Pancreas (tissue), 10 donors: ENCODE measurements at places on chromosomes 16 and 17.

DNA sequence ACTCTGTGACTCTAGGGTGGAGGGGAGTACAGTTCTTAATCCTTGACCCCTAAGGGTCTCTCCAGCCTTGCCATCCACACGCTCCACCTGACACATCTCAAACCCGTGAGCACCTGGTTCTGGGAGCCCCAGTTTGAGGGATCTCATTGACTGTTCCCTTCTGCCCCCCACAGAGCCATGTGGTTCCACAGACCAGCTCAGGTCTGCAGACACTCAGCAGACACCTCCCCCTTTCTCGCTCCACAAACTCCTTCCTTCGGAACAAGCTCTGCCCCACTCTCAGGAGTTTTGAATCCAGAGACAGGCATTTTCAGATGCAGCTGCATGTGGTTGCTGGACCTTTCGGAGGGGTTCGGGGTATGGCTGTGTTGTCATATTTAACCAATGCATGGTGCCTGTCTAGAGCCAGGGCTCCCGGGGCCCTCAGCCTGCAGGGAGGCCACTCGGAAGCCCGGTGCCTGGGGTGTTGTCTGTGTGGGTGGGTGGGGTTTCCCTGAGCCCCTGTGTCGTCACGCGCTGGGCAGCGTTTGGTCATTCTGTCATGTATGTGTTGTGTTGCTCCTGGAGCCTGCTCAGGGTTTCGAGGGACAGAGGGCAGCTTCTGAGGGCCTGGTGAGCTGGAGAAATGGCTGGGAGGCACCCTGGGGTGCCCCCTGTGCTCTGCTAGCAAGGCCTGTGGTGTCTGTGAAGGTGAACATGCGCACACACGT, 99.2 kb upstream of the PLCG2 start:
- DNase-seq = peak; percentile 45

GRCh38 chr16:86529160-86529559, 18.8 kb downstream of the FOXF1 start:
- DNase-seq = no peak

GRCh38 chr16:19172098-19172780, 4.2 kb downstream of the SYT17 start:
- no peak for DNase-seq

GRCh38 chr17:34758718-34759117, 179.3 kb downstream of the TMEM132E start:
- DNase-seq = no peak

DNA sequence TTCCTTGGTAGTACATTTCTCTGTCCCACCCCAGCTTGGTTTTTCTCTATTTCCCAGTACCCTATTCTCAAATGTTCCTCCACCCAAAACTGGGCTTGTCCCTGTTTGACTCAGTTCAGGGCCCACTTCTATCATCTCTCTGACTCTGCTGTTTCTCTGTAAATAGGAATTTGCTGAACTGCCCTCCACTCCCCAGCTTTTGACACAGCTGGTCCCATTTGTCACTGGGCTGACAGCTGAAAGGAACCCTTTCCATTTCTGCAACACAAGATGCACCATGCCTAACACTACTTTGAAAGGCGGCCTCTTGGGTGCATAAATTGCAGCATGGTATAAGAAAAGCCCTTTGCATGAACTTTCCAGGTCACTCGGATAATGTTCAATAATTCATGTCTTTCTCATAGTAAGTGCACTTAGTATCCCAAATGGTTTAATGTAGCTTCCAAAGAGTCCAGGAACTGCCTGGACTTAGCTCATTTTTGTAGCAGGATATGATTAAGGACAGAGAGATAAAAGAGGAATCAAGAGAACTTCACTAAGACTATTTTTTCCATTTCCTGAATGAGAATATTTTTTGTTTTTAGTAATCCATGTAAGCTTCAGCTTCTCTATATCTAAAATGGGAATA, 256.7 kb downstream of the CDH11 start:
- DNase-seq = no peak

DNA sequence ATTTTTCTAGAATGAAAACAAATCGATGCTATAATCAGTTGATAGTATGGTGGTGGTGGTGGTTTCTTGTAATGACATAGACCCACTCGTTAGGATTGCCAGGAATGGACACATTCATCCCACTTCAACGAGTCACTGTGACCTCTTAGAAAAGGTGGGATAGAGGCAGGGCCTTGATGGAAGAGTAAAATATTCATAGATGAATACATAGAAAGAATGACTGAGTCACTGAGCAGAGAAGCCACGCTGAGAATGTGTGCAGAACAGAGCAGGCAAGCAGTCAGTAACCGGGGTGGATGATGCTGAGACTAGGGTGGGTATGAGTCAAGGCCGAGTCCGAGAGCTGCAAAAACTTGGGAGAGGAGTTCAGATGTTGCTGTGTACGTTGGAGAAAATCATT, 129.9 kb downstream of the PITPNC1 start:
- DNase-seq = no peak

DNA sequence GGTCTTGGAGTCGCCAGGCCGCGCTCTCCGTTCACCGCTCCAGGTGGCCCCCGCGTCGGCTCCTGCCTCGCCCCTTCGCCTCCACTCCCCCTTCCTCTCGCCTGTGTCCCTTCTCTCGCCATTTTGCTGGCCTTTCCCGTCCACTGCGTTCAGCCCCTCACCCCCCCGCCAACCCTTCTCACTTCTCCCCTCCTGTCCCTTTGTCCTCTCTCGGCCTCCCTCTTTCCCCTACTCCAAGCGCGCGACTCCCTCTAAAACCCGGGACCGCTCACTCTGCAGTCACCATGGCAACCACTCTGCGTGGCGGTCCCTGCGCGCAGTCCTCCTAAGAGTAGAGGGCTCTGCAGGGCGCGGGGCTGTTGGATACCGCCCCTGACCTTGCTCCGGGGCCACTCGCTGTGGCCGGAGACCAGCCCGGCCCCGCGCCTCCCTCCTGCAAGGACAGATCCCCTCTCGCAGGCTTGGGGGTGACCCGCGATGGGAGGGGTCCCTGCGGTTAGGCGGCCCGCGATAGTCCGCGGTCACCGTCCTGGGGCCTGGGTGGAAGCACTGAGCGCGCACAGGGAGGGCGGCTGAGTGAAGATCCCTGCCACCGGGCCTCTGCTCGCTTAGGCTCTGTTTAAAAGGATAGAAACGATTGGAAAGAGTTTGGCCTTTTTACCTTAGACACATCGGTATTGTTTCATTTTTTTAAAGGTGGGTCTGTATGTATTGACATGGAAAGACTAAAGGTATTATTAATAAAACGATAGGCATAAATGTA, 454 bp downstream of the CCDC40 start:
- peak; percentile 68 for DNase-seq

DNA sequence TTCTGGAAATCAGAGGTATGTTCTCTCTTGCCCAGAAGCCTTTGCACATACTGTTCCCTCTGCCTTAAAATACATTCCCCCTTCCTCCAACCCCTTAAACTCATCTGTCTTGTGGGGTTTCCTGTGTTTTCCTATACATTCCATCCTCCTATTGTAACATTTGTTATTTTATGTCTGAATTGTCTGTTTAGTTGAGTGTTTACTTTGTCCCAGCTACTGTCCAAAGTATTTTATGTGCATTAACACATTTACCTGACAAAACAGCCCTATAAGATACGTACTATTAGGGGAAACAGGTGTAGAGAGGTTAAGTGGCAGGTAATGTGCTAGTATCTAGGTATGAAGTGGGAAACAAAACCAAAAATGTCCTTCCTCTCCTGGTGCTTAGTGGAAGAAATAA, 42.1 kb downstream of the CHCT1 start:
- no peak for DNase-seq

GRCh38 chr17:28130472-28130871, 88.0 kb downstream of the NLK start:
- DNase-seq = no peak

GRCh38 chr17:56887105-56887504, 26.7 kb downstream of the TRIM25 start:
- DNase-seq = no peak

GRCh38 chr16:87832741-87833502, 36.4 kb downstream of the SLC7A5 start:
- no peak for DNase-seq

DNA sequence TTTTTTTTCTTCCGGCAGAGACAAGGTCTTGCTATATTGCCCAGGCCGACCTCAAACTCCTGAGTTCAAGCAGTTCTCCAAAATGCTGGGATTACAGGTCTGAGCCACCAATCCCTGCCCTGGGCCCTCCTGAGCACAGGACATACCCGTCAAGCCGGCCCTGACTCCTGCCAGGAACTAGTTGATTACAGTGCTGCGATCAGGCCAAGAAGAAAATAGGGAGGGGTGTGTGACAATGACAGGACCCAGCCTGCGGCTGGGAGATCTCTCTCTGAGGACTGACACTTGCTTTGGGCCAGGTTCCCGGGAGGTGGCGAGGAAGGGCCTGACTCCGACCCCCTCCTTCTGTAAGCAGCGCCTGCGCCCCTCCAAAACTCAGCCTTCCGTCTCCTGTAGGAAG, 276.6 kb downstream of the MRTFB start:
- DNase-seq = no peak

- no peak for DNase-seq
These were observed 194.0 kb upstream of the CDH5 start for GRCh38 chr16:66172463-66172862.

DNA sequence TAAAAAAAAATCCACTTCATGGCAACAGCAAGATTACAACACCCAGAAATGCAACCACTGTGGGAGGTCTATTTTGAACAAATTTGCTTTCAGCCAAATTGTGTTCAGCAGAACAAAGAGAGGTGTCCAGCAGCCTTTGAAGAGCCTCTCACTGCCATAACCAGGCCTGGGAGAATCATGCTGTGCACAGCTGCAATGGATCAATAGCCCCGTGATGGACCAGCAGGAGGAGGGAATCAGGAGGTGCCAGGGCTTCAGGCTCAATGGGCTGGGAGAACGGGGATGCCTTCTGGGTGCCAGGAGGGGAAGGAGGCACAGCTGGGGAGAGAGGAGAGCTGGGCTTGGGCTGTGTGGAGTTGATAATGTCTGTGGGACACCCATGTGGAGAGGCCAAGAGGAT, 366.2 kb upstream of the EEF2KMT start:
- DNase-seq = no peak

DNA sequence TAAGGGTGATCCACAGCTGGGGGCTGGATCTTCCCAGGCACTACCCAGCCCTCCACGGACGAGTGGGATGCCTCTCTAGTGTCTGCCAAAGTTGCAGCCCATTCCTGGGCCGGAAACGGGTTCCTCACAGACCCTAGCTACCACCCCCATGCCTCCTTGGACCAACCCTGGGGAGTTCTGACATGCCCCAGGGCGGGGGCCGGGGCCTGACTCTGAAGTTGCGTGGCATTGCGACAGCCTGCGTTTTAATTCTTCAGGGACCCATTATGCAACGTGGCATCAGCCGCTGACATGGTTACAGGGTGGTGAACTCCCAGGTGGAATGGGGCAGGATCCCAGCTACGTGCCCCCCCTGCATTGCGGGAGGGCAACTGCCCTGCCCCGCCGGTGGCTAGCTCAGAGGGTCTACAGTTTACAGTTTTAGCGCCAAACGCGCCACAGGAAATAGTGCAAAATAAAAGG, 2.7 kb downstream of the CBX4 start:
- peak; percentile 66 for DNase-seq

DNA sequence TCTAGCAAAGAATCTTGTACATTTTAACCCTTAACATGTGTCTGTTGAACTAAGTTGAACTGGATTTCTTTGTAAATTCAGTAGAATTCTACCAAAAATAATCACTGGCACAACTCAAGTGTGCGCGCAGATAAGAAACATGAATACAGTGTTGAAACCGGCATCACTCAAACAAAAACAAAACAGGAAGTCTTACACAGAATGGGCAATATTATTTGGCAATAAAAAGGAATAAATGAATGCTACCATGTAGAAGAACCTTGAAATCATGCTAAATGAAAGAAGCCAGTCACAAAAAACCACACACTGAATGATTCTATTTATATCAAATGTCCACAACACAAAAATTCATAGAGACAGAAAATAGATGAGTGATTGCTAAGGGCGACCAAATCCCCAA, 102.9 kb upstream of the ZFHX3 start:
- DNase-seq = no peak

GRCh38 chr17:17275971-17276370, 5.1 kb downstream of the COPS3 start:
- DNase-seq = no peak

- DNase-seq = no peak
These were observed 7.9 kb upstream of the THAP11 start for GRCh38 chr16:67834242-67834614.

DNA sequence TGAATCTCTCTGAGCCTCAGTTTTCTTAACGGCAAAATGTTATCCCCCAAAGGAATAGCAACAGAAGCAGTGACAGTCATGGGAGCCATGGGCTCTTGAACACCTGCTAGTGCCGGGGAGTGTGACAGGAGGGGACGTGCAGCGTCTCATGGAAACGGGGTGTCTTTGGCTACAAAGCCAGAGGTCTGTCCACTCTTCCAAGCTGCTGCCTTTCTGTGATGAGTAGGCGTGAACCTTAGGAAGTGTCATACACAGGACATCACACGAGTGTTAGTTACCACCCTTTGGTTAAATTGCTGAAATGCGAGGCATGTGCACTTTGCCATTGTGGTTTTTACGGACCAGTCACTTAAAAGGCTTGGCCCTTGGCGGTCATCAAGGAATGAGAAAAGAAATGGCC, 93.4 kb downstream of the IRF8 start:
- no peak for DNase-seq

DNA sequence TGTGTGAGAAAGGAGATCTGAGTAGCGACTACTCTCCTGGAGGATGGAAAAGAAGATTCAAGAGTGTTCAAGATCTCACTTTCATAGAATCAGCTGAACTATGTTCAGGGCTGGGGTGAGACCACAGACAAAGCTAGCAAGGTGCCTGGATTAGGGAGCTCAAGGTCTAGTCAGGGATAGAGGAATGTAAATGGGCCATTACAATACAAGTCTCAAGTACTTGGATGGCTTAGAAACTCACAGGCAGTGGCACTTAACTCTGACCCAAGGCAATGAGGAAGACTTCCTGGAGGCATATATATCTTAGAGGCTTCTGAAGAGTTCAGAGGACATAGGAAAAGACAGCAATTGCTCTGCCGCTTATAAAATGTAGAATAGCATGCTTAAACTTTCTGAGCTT, 184.9 kb upstream of the CDH11 start:
- no peak for DNase-seq

GRCh38 chr16:67959536-67960329, 8.7 kb downstream of the SLC12A4 start:
- DNase-seq = no peak

GRCh38 chr17:57605675-57606105, 139.4 kb downstream of the CCDC182 start:
- DNase-seq = no peak
